ENCODE measurements at places on chromosomes 4 and X.

DNA sequence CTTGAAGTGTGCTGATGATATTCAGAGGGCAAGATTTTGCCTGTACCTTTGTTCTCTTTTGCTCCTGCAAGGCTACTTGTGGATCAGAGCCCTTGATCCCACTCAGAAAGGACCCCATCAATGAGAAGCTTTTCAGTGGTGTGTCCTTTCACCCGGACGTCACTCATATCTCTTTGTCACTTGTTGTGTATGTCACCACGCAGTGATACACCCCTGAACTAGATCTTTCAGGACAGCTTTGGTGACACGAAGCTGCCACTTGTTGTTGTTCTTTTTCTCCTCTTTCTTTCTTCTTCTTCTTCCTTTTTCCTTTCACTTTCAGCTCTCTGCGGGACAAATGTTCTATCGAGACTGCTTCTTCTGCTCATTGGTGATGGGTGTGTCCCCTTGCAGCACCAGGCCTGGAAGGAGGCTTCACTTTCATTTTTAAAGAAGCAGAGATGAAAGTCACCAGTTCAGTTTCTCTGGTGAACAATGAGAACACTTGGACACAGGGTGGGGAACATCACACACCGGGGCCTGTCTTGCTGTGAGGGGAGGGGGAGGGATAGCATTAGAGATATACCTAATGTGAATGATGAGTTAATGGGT lies 83.6 kb downstream of the NBDY start:
- peak; percentile 87 for DNase-seq

DNA sequence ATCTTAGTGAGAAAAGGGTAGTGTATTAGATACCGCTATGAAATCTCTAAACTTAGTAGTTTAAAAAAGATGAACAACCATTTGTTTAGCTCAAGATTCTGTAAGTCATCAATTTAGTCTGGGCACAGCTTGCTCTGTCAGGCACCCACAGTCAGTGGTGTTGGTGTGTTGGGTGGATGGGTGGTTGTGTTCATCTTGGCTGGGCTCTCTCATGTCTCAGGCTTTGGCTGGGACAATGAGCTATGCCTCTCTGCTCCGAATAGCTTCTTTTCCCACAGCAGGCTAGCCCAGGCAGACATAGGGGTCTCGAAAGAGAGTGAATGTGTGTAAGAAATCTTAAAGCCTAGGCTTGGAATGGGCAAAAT lies 127.0 kb upstream of the GATB start:
- no peak for DNase-seq

- peak; percentile 51 for DNase-seq
These were observed 97.5 kb upstream of the ZNF518B start for GRCh38 chr4:10554694-10555093.

DNA sequence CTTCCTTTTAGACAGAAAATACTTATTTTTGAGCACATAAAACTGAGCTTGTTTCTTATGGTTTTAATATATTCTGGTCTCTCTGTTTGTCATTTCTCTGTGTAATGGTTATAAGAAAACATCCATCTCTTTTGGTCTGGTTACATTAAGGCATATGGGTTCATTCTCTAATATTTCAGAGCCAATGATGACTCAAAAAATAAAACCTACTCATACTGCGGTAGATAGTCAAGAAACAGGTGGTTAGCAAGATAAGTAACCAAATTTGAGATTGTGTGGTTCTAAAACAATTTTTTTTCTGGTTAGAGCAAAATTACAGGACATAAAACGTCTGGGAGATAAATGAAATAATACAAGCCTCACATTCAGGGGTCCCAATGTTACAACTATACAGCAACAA lies 654.5 kb downstream of the STIM2 start:
- no peak for DNase-seq

DNA sequence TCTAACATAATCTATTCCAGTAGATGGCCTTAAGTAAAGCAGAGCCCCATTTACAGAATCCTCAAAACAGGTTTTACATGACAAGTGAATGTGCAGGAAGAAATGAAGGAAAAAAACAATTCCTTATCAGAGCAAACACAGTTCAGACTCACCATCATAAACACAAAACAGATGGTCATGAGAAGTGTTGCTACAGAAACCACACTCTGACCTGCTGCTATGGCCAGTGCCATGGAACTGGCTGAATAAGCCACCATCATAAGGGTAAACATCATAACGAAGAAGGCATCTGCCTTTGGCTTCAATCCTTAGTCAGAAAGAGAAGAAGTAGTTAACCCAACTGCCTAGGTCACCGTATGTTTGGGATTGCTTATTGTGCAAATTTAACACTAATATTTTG lies 61.1 kb downstream of the ABCG2 start:
- no peak for DNase-seq

- no peak for DNase-seq
These were observed 41.1 kb downstream of the HPF1 start for GRCh38 chr4:169716677-169717076.

GRCh38 chr4:71184195-71184781 lies 154.5 kb upstream of the SLC4A4 start:
- peak; percentile 69 for DNase-seq

GRCh38 chr4:119721878-119722277 lies 93.3 kb upstream of the PDE5A start:
- DNase-seq, result no peak
